ENCODE measurements at places on chromosomes 5 and 9.

GRCh38 chr5:147901599-147902039 lies 4.7 kb downstream of the C5orf46 start:
- DNase-seq = no peak

DNA sequence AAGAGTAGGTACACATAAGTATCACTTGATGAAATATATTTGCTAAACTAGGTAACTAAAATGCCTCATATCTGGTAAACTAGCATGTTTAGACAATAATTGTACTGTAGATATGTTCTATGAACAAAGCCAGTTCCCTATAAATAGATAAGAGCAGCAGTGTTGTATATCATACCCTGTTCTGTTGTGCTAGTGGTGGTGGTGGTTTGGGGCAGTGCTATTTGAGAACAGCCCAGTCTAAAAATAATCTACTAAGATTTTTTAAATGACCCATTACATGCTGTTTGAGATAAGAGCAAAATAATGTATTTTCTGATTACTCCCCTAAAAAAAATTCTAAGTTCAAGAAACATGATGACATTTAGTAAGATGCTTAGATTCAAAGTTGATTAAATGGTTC lies 829.2 kb upstream of the DMAC1 start:
- DNase-seq = no peak

- DNase-seq = no peak
These were observed 147.2 kb downstream of the PCSK1 start for GRCh38 chr5:96285823-96286222.

- no peak for DNase-seq
These were observed 207.6 kb downstream of the FSTL4 start for GRCh38 chr5:133404724-133405123.

DNA sequence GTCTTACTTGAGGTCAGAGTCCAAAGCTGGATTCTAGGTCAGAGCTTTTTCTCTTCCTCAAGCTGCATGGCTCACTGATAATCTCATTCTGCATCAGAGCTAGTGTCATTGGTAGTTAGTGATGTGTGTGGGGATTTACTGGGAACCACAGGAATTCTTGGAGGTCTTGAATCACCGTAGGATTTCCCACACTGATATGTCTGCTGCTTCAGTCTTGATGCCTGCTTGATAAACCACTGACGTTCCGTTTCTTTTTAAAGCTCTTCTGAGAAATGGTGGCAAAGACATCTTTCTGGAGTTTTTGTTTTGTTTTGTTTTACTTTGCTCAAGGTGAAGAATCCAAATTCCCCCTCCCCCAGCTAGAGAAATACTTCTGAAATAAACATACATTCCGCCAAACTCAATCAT lies 1.2 kb upstream of the GARIN3 start:
- no peak for DNase-seq

- no peak for DNase-seq
These were observed 16.6 kb downstream of the ZFP62 start for GRCh38 chr5:180844432-180844831.

DNA sequence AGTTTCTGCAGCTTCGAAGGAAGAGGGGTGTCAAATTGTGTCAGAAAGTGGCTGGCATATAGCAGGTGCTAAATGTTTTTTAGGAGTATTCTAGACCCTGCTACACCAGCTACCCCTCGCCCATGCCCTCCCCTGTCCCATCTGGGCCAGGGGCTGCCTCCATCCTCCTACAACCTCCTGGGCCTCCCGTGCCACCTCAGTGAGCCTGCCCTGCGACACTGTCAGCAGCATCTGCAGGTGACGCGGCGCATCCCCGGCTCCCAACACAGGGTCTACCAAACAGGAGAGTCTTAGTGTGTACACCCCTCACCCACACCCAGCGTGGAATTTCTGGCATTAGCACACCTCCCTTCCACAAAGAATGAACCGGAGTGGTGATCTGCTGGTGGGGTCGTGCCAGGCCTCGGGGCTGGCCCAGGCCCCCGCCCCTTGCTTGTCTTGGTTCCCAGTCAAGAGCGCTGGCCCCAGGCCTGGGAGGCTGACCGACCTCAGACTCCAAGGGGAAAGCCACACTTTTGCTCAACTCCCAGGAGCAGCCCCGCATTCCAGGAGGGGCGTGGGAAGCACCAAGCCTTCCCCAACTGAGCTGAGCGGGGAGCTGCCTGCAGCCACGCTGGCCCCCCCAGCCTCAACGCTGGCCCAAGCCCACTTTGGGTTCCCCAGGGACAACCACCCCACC lies 55.2 kb downstream of the NEURL1B start:
- no peak for DNase-seq

- no peak for DNase-seq
These were observed 143.7 kb downstream of the ACER2 start for GRCh38 chr9:19552282-19553105.

- no peak for DNase-seq
These were observed 98.1 kb upstream of the SV2C start for GRCh38 chr5:75985077-75985476.
